ENCODE measurements at places on chromosomes 16 and 17.
A peak's percentile ranks its signal among the peaks of the same experiment; 100 is the strongest.

- DNase-seq = no peak
These were observed 963.1 kb upstream of the GOT2 start for GRCh38 chr16:59697236-59697635.

- no peak for DNase-seq
These were observed 190.7 kb downstream of the FOXL1 start for GRCh38 chr16:86768999-86769398.

DNA sequence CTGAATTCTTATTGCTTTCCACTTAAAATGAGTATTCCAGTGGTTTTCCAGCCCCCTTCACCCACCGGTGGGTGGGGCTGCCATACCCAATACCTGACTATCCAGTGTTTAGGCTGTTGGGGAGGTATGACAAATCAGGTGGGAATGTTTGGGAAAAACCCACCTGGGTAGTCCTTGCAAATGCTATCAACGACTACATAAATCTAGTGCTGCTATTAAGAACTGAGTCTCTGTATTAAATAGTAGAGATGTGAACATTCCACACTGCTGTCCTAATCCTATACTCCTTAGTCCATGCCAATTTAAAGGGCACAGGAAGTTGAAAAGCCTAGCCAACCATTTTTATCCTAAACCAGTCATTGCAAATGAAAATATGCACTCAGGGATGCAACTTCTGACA lies 126.6 kb downstream of the AXIN2 start:
- no peak for DNase-seq

DNA sequence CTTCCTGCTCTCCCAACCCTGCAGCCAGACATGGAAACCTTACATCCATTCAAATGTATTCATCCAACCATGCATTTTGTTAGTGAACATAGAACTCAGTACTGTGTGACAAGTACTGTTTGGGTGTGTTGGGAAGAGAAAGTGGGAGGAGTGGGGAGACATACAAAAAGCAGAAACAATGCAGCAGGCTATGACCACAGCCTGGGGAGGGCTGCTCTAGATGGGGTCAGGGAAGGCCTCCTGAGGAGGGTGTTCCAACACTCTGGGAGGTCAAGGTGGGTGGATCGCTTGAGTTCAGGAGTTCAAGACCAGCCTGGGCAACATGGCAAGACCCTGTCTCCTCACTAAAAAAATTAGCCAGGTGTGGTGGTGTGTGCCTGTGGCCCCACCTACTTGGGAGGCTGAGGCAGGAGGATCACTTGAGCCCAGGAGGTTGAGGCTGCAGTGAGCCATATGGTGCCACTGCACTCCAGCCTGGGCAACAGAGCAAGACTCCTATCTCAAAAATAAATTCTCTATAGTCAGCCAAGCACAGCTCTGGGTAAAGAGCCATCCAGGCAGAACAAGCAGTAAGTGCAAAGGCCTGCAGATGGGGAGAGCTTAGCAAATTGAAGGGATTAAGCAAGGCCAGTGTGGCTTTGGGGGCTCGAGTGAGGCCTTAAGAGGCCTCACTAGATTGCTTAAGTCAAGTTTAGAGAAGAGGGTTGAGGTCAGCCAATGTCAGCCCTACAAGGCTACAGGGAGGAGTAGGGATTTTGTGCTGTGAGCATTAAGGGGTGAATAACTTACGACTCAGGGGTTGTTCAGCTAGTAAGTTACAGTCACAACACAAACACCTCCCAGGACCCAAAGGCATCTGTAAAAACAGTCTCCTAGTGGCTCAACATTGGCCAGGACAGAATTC lies 5.5 kb downstream of the SLC13A2 start:
- peak; percentile 49 for DNase-seq

- no peak for DNase-seq
These were observed 2.9 kb downstream of the SPECC1 start for GRCh38 chr17:20012017-20012536.

GRCh38 chr16:11234884-11235702 lies 20.9 kb downstream of the SOCS1 start:
- no peak for DNase-seq

- no peak for DNase-seq
These were observed 157.9 kb downstream of the PITPNC1 start for GRCh38 chr17:67534941-67535340.

DNA sequence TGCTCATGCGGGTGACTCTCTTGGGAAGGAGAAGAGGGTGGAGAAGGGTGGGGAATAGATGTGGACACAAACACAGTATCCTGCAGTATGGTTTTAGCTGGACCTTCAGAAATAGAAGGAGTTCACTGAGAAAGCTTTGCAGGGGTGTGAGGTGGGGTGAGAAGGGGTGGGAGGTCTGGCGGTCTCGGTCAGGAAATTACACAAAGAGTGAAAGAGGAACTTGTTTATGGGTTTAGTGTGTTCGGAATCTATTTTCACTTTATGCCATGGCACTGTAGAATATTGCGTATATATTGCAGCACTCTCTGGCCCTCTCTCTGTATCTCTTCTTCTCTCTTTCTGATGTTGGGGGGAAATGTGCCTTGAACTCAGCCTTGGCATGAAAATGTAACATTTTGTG lies 148.2 kb upstream of the GOT2 start:
- peak; percentile 70 for DNase-seq

DNA sequence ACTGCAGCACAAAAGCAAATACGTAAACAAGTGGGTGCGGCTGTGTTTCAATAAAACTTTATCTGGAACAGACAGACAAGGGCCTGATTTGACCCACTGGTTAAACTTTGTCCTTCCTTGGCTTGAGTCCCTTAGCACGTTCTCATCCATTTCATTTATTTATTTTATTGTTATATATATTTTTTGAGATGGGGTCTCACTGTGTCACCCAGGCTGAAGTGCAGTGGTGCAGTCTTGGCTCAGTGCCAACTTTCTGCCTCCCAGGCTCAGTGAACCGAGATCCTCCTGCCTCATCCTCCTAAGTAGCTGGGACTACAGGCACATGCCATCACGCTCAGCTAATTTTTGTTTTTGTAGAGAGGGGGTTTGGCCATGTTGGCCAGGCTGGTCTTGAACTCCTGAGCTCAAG lies 64.3 kb downstream of the MYH11 start:
- DNase-seq = no peak

DNA sequence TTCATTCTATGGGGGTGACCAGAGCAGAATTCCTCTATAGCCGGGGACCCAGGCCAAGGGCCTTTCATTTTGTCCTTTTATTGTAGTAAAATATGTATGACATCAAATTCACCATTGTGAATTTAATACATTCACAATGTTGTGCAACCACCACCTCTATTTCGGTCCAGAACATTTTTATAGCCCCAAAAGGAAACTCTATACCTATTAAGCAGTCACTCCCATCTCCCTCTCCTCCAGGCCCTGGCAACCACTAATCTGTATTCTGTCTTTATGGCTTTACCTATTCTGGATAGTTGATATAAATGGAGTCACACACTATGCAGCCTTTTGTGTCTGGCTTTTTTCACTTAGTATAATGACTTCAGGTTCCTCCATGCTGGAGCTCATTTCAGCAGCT lies 9.7 kb upstream of the TNS4 start:
- no peak for DNase-seq

GRCh38 chr16:911101-911500 lies 59.7 kb downstream of the LMF1 start:
- DNase-seq = no peak

- DNase-seq = peak; percentile 94
These were observed at the start of gene PLSCR3 for GRCh38 chr17:7394452-7395191. TSS of gene PLSCR3 (minus strand) at chr17:7394525. CDS start at chr17:7394110, 415 bp downstream.

DNA sequence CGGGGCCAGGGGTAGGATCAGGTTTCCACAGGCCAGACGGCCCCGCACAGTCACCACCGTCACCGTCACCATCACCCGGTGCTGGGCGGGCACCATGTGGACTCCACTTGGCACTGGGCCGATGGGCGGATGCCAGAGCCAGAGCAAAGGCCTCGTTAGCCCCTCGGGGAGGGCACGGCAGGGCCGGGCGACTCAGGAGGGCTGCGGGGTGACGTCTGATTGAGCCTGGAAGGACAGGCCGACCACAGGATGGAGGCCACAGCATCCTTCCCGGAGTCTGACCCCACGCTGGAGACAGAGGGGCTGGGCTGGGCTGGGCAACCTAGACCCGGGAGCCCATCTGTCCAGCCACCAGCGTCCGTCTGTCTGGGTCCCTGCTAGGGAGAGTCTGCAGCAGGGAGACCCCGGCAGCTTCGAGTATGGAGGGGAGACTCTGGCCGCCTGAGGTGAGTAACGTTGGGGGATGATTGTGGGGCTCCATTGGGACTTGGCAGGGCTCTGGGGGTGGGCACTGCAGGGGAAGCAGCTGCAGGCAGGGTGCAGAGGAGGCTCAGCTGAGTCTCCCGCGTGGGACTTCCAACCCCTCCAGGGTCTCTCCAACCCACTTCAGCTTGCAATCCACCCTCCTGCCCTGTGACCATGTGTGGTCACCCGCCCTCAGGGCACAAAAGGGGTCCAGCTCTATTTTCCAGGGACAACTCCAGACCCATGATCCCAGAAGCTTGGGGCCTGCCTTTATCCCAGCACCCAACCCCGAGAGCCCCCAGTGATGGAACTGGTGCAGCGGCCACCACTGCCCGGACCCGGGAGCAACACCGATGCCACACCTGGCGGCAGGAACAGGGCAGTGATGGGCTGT lies 22.6 kb downstream of the SLC25A10 start:
- DNase-seq = no peak

GRCh38 chr17:43790311-43790940 lies 10.2 kb downstream of the CFAP97D1 start:
- DNase-seq = no peak

GRCh38 chr16:86121374-86122010 lies 222.5 kb downstream of the IRF8 start:
- no peak for DNase-seq

DNA sequence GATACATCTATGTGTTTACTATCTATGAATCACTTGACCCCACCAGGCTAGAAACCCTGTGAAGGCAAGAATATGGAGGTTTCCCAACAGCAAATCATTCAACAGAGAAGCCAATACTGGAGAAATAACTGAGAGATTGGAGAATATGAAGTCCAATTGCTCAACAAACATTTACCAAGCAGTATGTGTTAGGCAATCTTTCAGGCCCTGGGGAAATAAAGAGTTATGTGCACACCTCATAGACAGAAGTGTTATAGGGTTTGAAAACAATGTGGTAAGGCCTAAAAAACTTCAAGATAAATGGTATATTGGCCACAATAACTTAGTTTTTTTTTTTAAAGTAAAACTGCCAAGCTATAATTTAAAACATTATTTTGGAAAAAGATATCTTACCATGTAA lies 1245.8 kb downstream of the CDH11 start:
- no peak for DNase-seq

GRCh38 chr17:78644931-78645351 lies 67.7 kb upstream of the DNAH17 start:
- no peak for DNase-seq

- DNase-seq = no peak
These were observed 42.3 kb downstream of the HNF1B start for GRCh38 chr17:37702598-37702997.

- DNase-seq = no peak
These were observed 87.2 kb upstream of the NOG start for GRCh38 chr17:56506349-56506748.

DNA sequence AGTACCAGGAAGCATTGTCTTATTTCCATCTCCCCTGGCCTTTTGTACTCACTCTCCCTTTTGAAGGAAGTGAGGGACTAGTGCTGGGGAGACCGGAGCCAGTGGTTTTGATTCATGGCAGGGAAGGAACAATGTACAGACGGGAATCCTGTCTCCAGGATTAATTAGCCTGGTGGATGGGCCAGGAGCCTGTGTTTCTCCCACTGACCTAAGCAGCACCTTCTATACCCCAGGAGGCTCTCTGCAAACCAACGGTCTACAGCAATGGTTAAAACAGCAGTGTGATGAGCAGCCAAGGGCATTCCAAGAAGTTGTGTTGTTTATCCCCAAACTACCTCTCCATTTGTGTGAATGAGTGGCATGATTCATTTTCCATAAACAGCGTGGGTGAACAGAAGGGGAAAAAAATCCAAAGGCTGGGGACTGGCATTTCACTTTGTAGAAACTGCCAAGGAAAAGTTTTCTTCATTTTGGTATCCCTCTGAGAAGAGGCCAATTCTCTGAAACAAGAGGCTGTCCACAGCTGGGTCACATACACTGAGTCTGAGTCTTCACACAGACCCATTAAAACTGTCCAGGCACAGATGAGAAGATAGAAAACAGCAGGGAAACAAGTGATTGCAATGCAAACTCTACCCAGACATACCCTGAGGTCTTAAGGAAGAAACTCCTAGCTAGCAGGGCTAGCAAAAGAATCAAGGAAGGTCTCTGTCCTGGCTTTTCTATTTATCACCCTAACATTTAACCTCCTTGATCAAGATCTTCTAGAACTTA lies 18.1 kb downstream of the ANKFN1 start:
- DNase-seq = no peak

- no peak for DNase-seq
These were observed 416.4 kb downstream of the CDH11 start for GRCh38 chr16:64705443-64705842.

DNA sequence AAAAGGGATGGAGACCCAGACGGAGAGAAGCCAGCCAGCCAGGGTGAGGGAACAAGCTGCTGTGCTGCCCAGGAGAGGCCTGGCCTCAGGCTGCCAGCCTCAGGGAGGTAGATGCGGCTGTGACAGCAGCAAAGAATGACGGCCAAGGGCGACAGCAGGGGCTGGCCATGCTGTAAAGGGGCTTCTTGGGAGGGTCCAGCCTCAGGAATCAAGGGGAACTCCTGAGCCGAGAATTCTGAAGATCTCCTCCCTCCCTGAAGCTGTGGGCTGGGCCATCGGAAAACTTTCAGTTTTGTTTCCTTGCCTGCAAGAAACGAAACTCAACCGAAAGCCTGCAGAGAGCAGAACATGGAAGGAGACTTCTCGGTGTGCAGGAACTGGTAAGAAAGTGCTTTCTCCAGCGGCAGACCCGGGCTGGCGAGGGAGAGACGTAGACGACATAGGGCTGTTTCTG lies at the start of gene XAF1:
Gene XAF1 (plus strand): TSS at position 316 of the 454 bp plus-strand sequence. CDS start 33 bp downstream, at position 349.
- peak; percentile 91 for DNase-seq

GRCh38 chr17:76272541-76273444 lies 7.6 kb downstream of the UBALD2 start:
- DNase-seq = peak; percentile 93

DNA sequence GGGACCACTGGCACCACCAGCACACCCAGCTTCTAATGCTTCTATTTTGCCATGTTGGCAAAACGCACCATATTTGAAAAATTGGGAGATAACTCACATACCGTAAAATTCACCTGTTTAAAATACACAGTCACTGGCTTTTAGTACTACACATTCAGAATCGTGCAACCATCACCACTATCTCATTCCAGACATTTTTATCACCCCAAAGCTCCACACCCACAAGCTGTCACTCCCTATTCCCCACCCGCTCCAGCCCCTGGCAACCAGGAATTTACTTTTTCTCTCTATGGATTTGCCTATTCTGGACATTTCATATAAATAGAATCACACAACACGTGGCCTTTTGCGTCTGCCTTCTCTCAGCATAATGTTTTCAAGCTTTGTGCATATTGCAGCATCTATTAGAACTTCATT lies 25.0 kb downstream of the PPL start:
- DNase-seq = no peak

DNA sequence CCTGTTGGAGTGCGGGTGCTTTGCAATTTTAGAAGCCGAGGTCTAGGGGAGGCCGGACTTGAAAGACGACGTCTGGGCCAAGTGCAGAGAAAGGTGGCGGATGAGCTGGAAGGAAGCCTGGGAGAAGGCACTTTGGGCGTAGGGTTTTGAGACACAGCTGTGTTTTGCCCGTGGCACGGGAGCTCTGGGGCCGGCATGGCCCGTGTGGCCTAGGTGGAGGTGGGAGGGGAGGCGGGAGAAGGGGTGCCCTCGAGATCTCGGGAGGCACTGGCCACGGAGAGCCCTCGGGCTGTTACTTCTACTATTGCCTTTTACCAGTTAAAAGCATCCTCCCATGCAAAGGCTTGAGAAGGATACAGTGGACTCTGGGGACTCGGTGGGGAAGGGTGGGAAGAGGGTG lies 161.9 kb downstream of the FOXL1 start:
- no peak for DNase-seq

GRCh38 chr17:19415806-19416775 lies 5.1 kb downstream of the RNF112 start:
- DNase-seq = no peak

All from suppressor macrophage treated with lipopolysaccharide for 1 hour (primary cell).